ENCODE measurements at places on chromosomes 3 and 15. TPM values are rescaled to one million over a fixed set of nuclear protein-coding genes. Genes with fewer than 3 reads are reported as not detected.
A peak's percentile ranks its signal among the peaks of the same experiment; 100 is the strongest.

DNA sequence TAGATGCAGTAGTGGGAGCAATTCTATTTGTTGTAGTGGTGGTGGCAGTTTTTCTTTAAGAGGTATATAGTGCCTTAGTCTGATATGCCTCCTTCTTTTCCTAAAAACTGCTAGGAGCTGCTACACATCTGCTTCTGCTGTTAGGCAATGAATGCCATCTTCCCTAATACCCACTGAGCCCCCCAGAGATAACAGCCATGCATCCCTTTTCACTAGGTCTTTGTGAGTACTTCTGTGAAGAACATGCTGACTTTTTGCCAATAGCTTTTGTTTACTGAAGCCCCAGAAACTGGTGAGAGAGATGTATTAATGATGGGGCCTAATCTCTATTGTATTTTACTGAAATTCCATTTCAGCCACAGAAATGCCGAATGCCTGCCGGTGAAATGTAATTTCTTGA is 92.6 kb upstream of the CHL1 start:
- DNase-seq, result peak; percentile 16

DNA sequence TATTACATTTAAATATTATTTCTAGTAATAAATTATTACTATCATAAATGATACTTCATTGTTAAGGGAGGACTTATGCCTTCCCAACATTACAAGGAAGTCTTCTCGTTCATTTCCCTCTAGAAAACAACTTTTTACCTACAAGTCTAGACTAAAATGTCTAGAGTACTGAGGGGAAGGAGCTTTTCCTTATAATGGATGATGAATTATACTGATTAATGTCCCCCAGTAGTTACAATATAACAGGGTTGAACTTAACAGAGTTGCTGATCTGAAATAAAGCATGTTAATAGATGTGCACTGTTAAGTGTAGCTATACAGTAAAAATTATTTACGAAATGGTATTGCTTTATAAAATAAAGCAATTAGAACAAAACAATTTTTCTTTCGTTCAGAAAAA is 2.7 kb upstream of the MNS1 start:
- no peak for DNase-seq

The TM6SF1 gene
- 15.8 TPM for total RNA-seq

DNA sequence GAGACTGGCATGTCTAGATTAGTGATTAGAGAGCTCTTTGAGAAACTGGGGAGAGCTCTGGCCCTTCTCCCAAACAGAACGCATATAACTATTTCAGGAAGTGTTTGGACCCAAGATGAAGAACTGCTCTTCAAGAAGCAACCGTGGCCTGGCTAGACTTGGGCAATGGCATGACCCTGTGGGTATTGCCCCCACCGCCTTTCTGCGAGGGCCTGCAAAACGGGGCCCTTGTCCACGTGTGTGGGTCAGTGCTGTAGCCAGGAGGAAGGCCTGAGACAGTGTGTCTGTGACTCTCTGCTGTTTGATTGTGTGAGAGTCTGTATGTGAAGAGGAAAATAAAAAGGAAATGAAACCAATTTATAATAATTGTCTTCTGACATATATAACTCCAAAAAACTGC is 42.5 kb downstream of the EEFSEC start:
- no peak for DNase-seq

DNA sequence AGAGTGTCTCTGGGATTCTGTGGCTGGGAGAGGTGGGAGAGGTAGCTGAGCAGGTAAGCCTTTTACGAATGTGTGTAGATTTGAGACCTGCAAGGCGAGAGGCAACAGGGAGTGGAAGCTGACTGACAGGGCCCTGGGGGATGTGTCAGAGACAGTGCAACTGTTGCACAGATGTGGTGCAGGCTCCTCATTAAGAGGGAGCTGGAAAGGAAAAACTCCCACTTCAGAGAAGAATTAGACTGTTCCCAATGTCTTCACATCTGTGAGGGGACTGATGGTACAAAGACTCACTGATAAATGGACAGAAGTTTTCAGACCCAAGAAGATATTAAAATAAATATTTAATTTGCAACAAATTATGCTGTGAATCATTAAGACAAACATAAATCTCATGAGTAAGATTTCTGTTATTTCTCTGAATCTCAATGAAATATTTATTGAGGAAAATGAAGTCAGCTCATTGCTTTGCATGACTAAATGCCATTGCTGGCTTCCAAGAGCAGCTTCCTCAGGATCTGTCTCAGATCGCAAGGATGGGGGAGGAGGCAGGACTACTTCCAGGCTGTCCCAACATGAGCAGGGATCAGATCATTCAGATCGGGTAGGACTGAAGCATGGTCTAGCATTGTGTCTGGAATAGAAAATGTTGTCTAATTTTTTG is 127.3 kb upstream of the ROPN1 start:
- no peak for DNase-seq

DNA sequence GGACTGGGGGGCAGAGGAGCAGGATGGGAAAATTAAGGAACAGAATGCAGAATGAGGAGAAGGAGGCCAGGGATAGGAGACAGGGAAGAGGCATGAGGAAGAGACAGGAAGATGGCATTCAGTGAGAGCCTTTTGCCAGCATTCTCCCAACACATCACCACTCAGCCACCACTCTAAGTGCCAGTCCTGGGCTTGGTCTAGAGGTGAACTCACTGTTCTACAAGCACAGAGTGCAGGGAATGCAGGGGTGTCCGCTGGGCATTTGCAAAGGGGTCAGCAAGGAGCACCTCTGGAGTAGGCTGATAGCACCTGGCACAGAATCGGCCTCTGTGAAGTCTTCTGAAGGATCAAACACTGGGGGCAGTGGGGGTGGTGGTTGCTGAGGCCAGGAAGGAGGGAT is 14.6 kb upstream of the IGDCC3 start:
- no peak for DNase-seq

- peak; percentile 90 for DNase-seq
Observed at GRCh38 chr3:15630646-15631350, 29.3 kb downstream of the BTD start.

The TJP1 gene
- total RNA-seq, result 211 TPM

GRCh38 chr3:197475514-197475913 is 80.3 kb downstream of the BDH1 start:
- no peak for DNase-seq

DNA sequence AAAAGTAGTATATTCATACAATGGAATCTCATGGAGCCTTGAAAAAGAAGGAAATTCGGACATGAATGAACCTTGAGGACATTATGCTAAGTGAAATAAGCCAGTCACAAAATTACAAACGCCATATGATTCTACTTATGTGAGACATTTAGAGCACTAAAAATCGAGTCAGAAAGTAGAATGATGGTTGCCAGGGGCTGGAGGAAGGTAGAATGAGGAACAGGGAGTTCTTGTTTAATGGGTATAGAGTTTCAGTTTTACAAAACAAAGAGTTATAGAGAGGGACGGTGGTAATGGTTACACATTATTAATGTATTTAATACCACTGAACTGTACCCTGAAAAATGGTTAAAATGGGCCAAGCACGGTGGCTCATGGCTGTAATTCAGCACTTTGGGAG is 19.5 kb downstream of the UBXN7 start:
- no peak for DNase-seq

DNA sequence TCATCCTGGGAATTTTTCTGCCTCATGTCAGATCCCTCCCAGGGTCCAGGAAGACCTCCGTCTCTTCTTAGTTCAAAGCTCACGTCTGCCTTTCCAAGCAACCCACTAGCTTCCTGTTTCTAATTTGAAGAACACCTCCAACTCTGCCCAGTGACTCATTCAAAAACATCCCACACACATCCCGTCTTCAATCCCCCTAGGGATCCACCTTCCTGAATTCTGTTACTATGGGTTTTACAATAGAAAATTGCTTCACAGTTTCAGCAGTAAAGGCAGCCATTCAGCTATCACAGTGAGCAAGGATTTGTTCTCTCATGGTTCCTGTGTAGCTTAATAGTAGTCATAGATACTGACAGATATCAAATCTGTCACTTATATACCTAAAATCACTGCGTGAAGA is 308.3 kb upstream of the CCDC54 start:
- DNase-seq, result no peak

GRCh38 chr3:185558395-185558794 is 6.0 kb upstream of the LIPH start:
- DNase-seq, result peak; percentile 54

- peak; percentile 22 for DNase-seq
Observed at GRCh38 chr15:47727676-47728075, 10.4 kb downstream of the SEMA6D start.

DNA sequence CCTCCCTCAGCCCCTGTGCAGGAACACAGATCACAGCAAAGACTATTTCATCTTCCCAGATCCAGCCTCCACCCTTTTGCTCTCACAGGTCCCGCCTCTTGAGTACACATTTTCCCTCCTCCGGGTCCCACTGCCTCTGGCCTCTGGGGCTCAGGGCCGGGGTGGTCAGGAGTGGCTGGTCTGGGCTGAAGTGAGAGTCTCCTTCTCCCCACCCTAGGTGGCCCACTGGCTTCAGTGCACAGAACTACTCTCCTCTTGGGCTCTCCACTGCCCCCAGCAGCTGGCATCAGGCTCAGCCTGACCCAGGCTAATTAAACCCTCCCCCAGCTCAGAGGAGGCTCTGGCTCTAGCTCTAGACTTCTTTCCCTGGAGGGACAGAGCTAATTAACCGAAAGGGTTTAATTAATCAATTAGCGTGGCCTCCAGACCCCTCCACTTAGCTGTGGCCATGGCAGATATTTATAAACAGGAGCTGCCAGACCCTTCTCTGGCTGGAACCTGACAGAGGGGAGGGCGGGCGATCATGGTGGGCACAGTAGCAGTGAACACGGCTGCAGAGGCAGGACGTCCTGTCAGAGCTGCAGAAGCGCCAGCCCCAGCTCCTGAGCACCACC is 15.1 kb downstream of the DUSP7 start:
- DNase-seq, result no peak

The C3orf18 gene
- total RNA-seq, result 5.7 TPM

The MEIS2 gene
- 18.9 TPM for total RNA-seq

The OXSM gene
- 8.0 TPM for total RNA-seq

GRCh38 chr3:156251424-156251823 is 131.0 kb downstream of the KCNAB1 start:
- no peak for DNase-seq

- DNase-seq, result no peak
Observed at GRCh38 chr15:87609474-87609873, 647.1 kb downstream of the NTRK3 start.

The CHRNA5 gene
- 1.3 TPM for total RNA-seq

- peak; percentile 47 for DNase-seq
Observed at GRCh38 chr3:32302601-32303398, 64.3 kb downstream of the CMTM8 start.

The HLTF gene
- 54.7 TPM for total RNA-seq

GRCh38 chr3:194166682-194167479 is 30.9 kb downstream of the HES1 start:
- peak; percentile 94 for DNase-seq

The ISLR gene
- total RNA-seq, result 30.4 TPM

- DNase-seq, result no peak
Observed at GRCh38 chr3:101138817-101139216, 145.6 kb upstream of the ABI3BP start.

- DNase-seq, result no peak
Observed at GRCh38 chr3:55895897-55896566, 408.9 kb upstream of the WNT5A start.

DNA sequence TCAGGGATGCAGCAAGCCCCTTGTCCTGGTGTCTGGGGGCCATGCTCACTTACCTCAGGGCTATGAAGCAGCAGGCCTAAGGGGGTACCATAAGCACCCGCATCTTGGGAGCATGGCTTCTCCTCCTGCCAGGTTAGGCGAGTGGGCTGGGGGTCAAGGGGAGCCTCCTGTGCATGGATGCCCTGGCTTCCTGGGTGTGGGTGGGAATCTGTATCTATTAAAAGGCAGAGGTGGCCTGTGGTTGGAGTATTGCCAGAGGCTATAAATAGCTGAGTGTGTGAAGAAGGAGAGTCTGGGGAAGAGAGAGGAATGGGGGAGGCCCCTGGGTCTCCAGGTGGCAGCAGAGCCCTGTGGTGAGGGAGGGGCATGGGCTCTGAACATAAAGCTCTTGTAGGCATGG is 19.5 kb downstream of the ACVR2B start:
- no peak for DNase-seq

Data from lung (tissue), 17 donors.